ENCODE measurements at places on chromosomes 3 and 15. TPM values are rescaled to one million over a fixed set of nuclear protein-coding genes. Genes with fewer than 3 reads are reported as not detected.

Gene CCR3
- 2.0 TPM for total RNA-seq

Gene TF
- total RNA-seq: 0.91 TPM

DNA sequence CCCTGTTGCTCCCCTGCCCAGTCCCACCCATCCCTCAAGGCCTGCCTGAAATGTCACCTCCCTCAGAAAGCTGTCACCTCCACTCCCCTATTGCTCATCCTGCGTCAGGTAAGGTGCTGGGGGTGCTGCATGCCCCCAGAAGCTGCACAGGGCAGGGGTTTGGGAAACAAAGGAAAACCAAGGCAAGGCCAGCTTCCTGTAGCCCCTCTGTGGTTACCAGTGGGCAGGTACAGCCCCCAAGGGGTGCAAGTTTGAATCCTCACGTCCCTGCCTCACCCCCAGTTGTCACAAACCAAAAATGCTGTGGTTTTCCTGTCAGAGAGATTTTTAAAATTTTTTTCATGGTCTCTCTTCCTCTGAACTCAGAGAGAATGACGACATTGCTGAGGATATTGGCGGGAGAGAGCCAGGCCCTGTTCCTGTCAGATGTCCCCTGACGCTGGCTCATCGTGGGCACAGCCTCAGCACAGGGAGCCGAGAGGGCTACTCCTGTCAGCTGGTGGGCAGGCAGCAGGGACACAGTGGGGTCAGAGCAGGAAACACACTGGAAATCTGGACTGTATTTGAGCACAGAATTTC lies 27.0 kb downstream of the PSTPIP1 start:
- peak; percentile 84 for DNase-seq
- H3K27me3 ChIP-seq: no peaks in the 10 kb centered on the region

- H3K27ac ChIP-seq: no peak overlapping the region
- H3K4me1 ChIP-seq: no peaks in the 10 kb centered on the region
- H3K27me3 ChIP-seq: no peaks in the 10 kb centered on the region
- DNase-seq: no peak
- no peaks in the 10 kb centered on the region for H3K36me3 ChIP-seq
- no peak overlapping the region for H3K4me3 ChIP-seq
Observed at GRCh38 chr3:112304611-112305010, 10.6 kb upstream of the SLC9C1 start.

Gene PRR20G
- not detected for total RNA-seq

Gene NEK10
- 0.70 TPM for total RNA-seq

DNA sequence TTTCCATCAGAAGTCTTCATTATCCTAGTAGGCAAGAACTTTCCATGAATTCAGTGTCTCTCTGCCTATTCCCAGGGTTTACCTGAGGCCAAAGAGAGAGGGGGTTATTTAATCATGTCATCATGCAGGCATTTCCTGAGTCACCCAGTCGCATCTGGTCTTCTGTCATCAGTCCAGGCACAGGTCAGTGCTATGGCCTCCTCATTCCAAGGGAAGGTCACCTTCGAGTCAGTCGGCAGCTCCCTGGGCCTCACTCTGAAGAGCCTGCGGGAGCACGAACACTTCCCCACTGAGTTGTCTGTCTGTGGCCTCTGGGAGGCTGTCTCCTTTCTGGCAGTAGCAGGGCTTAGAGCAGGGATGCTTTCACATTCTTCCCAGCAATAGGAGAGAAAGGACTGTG lies 26.2 kb upstream of the LRTM1 start:
- no peaks in the 10 kb centered on the region for H3K4me1 ChIP-seq
- H3K27ac ChIP-seq: no peak overlapping the region
- H3K4me3 ChIP-seq: no peak overlapping the region
- H3K36me3 ChIP-seq: no peaks in the 10 kb centered on the region

DNA sequence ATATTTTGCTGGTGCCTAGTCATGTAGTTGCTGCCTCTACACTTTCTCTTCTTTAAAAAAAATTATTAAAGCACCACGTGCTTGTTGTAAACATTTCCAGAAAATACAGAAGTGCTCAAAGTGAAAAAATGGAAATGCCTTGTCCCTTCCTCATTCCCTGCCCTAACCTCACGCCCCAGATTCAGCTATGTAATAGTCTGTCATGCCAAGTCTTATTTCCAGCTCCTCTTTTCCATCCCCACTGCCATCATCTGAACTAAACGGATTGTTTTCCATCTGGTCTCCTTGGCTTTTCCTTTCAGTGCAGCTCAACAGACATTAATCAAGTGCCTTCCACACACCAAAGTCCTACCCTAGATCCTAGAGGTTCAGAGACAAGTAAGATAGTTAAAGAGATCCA lies 15.5 kb downstream of the ZNF774 start:
- H3K4me3 ChIP-seq: no peak overlapping the region
- DNase-seq: no peak
- H3K36me3 ChIP-seq: peaks cover 2% of the 10 kb centered on the region
- H3K4me1 ChIP-seq: peaks cover 15% of the 10 kb centered on the region

DNA sequence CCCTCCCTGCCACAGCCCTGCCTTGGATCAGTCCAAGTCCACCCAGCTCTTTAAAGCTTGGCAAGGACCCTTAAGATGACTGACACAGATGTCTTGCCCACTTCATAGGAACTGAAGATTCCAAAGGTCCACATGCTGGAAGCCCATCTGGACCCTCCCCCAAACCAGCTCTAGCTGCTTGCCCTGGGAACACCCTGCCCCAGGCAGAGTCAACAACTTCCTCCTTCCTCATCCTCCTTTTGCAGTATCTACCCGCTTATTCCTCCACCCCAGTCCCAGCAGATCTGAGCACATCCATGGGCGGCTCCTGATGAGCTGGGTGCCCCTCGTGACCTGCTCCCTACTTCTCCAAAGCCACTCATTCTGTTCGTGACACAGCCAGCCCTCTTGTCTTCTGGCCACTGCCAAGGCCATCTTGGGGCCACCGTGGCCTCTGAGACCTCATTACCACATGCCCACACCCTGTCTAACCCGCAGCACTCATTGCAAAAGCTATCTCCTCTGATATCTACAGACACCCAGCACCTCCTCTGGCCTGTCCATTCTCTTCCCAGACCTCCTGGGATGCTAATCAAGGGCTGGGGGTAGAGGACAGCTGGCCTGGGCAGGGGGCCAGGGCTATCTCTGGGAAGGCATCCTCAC lies 2.0 kb upstream of the PFKFB4 start:
- no peak for DNase-seq
- no peaks in the 10 kb centered on the region for H3K27me3 ChIP-seq
- peaks cover 54% of the 10 kb centered on the region for H3K4me1 ChIP-seq
- H3K4me3 ChIP-seq: no peak overlapping the region

DNA sequence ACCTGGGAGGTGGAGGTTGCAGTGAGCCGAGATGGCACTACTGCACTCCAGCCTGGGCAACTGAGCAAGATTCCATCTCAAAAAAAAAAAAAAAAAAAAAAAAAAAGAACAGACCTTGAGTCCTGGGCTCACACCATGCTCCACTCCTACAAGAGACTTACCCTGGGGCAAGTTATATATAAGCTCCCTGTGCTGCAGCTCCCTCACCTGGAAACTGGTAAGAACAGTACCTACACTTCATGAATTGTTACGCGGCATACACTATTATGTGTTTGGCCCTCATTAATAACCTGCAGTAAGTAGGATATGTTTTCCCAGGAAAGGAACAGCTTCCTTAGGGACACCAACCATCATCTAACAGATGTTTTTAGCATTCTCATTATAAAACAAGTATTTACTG lies 119.6 kb downstream of the FMN1 start:
- no peaks in the 10 kb centered on the region for H3K27me3 ChIP-seq
- H3K27ac ChIP-seq: no peak overlapping the region
- H3K4me1 ChIP-seq: no peaks in the 10 kb centered on the region
- H3K4me3 ChIP-seq: no peak overlapping the region

Gene CFAP92
- 0.12 TPM for total RNA-seq

Gene GPR62
- not detected for total RNA-seq

GRCh38 chr3:131988209-131988608 lies 46.6 kb downstream of the CPNE4 start:
- no peaks in the 10 kb centered on the region for H3K27me3 ChIP-seq
- DNase-seq: no peak
- no peak overlapping the region for H3K27ac ChIP-seq
- H3K36me3 ChIP-seq: no peaks in the 10 kb centered on the region
- no peaks in the 10 kb centered on the region for H3K4me1 ChIP-seq

DNA sequence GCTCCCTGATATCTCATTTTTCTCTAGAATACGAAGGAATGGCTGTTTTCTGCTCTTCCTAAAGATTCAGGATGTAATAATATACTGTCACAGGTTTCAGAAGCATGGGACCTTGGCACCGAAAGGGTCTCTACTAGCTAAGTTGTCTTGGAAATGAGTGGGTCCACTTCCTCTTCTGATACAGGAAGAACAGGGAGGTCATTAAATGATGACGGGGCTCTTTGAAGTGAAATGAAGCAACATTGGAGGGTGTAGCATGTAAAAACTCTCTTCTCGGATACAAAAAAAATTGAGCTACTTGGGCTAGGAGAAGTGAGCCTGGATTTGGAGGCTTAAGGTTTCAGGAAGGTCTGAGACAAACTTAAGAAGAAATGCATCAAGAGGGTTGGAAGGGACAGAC lies 349.8 kb upstream of the TPRG1 start:
- H3K36me3 ChIP-seq: no peaks in the 10 kb centered on the region
- H3K27ac ChIP-seq: no peak overlapping the region
- no peaks in the 10 kb centered on the region for H3K27me3 ChIP-seq
- peaks cover 10% of the 10 kb centered on the region for H3K4me1 ChIP-seq

DNA sequence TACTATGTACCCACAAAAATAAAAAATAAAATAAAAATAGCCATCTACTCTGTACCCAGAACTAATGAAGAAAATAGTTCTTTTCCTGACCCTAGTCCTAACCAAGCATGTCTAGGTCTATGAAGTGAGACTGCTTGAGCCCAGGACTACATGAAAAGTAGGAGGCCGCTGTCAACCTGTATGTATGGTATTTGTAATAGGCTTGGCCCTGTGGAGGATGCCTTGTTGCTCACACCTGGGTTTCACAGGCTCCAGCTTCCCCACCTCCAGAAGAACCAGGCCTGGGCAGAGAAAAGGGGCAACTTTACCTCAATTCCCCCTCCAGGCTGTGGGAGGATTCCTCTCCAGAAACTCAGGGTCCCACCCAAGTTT lies 6.8 kb upstream of the PKM start:
- H3K36me3 ChIP-seq: peaks cover 19% of the 10 kb centered on the region
- no peaks in the 10 kb centered on the region for H3K27me3 ChIP-seq
- no peak for DNase-seq
- H3K4me1 ChIP-seq: peaks cover 26% of the 10 kb centered on the region
- no peak overlapping the region for H3K4me3 ChIP-seq

- peaks cover 13% of the 10 kb centered on the region for H3K4me1 ChIP-seq
- H3K27ac ChIP-seq: no peak overlapping the region
- H3K4me3 ChIP-seq: peak overlapping the region; percentile 47
- no peak for DNase-seq
- H3K36me3 ChIP-seq: no peaks in the 10 kb centered on the region
- H3K27me3 ChIP-seq: peaks cover 60% of the 10 kb centered on the region
Observed at GRCh38 chr3:146161663-146162002, 649 bp upstream of the PLOD2 start.

DNA sequence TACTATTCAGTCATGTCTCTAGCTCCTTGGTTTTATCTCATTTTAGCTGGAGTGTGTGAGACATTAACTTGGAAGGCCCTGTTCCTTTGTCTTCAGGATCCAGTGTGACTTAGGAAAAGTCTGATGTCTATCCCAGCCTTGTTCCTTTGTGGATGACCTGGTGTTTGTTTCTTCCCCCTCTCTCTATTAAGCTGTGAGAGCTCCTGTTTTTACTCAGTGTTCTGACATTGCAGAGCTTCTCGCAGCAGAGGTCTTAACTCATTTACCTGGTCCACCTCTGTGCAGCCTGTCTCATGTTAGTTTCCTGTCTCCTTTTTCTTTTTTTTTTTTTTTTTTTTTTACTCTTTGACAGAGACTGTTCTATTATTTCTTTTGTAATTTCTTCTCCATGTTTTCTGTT lies 43.1 kb downstream of the KLF13 start:
- peaks cover 41% of the 10 kb centered on the region for H3K36me3 ChIP-seq
- DNase-seq: no peak
- H3K4me3 ChIP-seq: no peak overlapping the region
- no peaks in the 10 kb centered on the region for H3K27me3 ChIP-seq

Gene PTPN23
- total RNA-seq: 32.9 TPM
